ENCODE measurements at places on chromosomes 11 and 22. TPM values are rescaled to one million over a fixed set of nuclear protein-coding genes. Genes with fewer than 3 reads are reported as not detected.

DNA sequence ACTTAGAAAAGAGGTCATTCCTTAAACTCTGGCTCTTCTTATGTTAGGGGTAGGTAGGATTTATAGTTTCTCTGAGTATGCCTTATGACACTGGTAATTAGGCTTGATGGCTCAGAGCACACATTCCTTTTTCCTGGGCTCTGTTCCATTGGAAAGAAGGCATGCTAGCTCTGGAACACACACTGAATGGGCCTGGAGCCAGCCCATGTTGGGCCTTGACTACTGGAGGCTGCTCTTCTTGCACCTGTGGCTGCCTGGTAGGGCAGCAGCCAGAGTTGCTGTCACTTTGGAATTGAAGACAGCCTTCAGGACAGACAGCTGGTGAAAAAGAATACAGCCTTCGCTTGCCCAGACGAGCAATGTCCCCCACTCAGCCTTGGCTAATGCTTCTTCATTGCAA lies 18.2 kb downstream of the MCAM start:
- no peak for DNase-seq

DNA sequence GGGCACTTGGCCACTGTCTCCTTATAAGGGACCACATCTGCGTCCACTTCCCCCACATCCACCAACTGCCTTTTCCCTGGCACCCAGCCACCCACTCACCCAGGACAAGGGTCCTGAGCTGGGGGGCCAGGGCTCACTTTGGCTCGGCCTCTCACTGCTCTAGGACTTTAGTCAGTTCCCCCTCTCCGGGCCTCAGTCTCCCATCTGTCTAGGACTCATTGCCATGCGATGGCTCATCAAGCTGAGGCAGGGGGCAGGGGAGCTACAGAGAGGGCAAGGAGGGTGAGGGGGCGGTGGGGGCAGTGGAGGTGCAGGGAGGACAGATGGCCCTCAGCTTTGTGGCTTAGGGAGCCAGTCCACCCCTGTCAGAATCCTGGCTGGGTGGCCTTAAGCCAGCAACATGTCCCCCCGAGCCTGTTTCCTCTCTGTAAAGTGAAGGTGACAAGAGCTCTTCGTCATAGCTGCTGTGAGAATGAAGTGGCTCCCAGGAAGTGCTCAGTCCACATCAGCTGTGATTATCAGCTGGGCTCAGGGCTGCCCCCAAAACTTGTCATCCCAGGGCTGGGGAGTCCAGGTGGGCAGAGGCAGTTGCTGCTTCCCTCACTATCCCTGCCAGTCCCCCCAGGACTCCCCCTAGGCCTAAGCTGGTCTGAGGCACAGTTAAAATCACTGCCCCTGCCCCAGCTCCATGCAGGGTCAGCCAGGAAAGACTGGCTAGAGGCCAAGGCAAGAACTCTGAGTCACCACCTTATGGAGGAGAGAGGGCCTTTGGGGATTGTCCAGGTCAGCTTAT lies 14.9 kb downstream of the RAC2 start:
- peak; percentile 96 for DNase-seq

- DNase-seq: no peak
These were observed 5.2 kb downstream of the SLC15A3 start for GRCh38 chr11:60946601-60947264.

DNA sequence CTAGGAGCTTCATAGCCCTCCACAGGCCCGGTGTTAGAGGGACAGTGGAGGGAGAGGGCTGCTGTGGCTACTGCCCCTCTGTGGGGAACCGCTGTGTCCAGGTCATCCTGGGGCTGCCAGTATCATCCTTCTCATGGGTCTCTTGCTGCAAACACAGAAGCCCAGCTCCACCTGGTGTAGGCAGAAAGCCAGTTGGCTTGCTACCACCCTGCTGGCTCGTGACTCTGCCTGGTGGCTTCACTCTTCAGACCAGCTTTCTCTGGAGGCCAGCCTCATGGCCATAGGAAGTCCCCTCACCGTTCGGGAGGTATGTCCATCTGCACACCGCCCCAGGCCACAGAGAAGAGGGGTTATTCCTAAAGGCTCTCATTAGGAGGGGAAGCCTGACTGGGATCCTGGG lies 19.4 kb upstream of the SUSD2 start:
- DNase-seq: no peak

- no peak for DNase-seq
These were observed 26.1 kb upstream of the CLMP start for GRCh38 chr11:123221096-123221561.

DNA sequence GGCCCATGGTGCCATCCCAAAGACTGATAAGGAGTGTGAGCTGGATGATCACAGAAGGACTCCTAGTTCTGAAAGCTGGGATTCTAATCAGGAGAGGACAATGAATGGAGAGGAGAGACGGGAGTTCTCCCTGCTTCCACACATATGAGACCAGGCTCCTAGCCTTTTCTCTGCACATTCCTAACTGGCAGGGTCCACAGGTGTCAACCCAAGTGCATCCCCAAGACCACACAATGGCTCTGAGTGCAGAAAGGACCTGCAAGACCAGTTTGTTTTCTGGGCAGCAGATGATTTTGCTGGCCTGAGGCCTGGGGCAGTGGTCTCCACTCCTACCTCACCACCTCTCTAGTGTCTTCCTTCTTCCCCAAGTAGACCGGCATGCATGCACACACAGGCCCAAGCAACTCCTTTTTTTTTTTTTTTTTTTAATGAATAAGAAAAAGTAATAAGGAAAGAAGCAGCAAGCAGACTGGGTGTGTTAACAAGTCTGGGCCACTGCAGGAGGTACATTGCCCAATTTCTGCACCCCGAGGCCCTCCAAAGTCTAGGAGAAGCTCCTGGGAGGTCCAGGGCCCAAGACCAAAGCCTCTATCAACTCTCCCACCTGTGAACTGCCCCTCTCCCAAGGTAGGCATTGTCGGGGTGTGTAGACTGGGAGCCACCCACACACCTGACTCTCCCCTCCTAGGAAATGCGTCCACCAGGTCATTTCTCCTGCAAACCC lies 1.2 kb upstream of the TSKU start:
- DNase-seq: peak; percentile 71

GRCh38 chr11:14075118-14076078 lies 112.9 kb downstream of the SPON1 start:
- DNase-seq: no peak

- no peak for DNase-seq
These were observed 102.1 kb downstream of the FBXO7 start for GRCh38 chr22:32576553-32577253.

DNA sequence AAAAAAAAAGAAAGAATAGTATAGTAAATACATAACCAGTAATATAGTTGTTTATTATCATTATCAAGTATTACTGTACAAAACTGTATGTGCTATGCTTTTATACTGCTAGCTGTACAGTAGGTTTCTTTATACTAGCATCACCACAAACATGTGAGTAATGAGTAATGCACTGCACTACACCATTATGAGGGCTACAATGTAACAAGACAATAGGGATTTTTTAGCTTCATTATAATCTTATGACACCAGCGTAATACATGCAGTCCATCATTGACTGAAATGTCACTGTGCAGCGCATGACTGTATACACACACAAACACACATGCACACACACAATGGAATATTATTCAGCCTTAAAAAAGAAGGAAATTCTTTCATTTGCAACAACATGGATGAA lies 111.5 kb upstream of the ZBED5 start:
- DNase-seq: no peak

GRCh38 chr22:40585310-40585751 lies 51.2 kb downstream of the MRTFA start:
- DNase-seq: no peak

- no peak for DNase-seq
These were observed 68.2 kb downstream of the MSANTD4 start for GRCh38 chr11:105953886-105954285.

- peak; percentile 34 for DNase-seq
These were observed 56.4 kb downstream of the ANO1 start for GRCh38 chr11:70134490-70134889.

DNA sequence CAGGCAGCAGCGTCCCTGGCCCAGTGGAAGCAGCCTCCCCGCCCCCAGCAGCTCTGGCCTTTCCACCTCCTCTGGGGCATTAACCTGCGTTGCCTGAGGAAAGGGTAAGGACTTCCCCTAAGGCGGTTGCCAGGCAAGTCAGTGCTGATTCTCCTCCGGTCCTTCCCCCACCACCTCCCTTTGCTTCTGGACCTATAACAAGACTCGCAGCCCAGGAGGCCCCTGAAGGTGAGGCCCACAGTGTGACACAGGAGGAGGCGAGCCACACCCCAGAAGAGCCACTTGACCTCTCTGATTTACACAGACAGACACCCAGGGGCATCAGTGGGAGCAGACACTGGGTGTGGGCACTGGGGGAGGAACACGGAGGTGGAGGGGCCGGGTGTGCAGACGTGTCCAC lies 35.4 kb downstream of the ASCL2 start:
- no peak for DNase-seq

DNA sequence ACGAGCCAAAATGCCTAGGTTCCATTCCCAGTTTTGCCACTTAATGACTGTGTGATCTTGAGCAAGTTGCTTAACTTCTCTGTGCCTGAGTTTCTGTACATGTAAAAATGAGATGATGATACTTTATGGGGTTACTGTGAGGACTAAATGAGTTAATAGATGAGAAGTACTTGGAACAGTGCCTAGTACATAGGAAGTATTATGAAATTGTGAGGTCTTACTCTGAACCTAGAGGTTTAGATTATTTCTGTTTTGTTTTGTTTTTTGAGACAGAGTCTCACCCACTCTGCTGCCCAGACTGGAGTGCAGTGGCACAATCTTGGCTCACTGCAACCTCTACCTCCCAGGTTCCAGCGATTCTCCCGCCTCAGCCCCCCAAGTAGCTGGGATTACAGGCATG lies 227.0 kb upstream of the POU2AF2 start:
- no peak for DNase-seq

DNA sequence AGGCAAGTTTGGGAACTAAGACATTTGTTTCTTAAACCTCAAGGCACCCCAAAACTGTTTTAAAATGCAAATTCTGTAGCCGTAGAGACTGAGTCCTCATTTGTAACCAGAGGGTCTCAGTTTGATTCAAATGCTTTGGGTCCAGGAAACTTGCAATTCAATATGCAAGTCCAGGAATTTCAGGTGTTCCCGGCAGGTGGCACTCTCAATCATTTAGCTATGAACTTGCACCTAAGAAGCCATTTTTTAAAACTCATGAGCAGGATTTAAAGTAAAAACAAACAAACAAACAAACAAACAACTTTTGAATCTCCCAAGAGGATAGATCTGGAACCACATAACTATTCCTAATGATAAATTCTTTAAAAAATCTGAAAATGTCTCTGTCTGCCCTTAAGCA lies 8.7 kb upstream of the ABTB2 start:
- DNase-seq: no peak

DNA sequence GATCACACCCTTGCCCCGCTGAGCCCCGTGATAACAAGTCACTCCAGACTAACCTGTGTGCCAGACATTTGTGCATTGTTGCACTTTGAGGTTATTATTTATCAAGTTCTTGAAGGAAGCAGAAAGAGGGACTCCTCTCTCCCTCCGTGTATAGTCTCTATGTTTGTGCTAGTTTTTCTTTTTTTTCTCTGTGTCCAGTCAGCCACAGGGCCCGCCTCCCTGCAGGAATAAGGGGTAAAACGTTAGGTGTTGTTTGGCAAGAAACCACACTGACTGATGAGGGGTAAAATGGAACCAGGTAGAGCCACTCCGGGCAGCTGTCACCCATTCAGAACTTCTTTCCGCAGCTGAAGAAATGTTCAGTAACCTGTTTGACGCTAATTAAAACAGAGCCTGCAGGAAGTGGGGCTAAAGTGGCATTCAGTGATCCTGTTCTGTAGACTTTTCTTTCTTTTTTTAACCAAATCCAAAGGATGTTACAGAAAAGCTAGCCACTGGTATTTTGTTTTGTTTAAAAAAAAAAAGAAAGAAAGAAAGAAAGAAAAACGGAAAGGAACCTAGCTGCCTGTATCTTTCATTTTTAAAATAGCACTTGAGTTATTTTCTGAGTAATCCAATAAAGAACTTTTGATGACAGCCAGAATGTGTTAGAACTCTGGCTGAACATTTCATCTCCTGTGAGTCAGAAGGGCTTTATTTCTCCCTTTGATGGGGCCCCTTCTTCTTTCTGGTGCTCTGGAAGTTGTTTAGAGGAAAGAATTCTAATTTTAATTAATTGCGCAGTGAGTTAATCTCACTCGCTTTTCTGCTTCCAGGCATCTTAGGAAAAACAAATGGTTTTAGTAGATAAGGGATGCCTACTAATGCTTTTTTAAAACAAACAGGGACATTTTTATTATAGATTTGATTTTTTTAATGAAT lies 58.2 kb downstream of the COMMD9 start:
- peak; percentile 90 for DNase-seq

- no peak for DNase-seq
These were observed 369.1 kb downstream of the JRKL start for GRCh38 chr11:96758957-96759356.

GRCh38 chr11:78291503-78292108 lies 102.9 kb downstream of the USP35 start:
- no peak for DNase-seq

DNA sequence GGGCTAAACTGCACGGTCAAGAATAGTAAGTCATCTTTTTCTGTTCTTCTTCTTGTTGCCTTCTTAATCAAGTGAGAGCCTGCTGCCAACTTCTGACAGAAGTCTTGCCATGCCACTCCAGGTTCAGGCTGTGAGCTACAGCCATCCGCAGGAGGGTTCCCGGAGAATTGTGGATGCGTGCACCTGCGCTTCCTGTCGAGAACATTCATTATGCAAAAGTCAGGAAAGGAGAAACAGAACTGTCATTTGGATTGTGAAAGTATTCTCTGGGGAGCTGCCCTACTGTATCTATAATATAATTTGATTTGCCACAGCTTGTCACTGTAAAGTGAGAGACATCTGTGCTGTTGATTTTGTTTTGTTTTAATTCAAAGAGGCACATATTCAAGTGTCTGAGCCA lies 12.3 kb downstream of the IL17RA start:
- no peak for DNase-seq

GRCh38 chr11:8071616-8072581 lies 9.1 kb upstream of the TUB start:
- peak; percentile 39 for DNase-seq

DNA sequence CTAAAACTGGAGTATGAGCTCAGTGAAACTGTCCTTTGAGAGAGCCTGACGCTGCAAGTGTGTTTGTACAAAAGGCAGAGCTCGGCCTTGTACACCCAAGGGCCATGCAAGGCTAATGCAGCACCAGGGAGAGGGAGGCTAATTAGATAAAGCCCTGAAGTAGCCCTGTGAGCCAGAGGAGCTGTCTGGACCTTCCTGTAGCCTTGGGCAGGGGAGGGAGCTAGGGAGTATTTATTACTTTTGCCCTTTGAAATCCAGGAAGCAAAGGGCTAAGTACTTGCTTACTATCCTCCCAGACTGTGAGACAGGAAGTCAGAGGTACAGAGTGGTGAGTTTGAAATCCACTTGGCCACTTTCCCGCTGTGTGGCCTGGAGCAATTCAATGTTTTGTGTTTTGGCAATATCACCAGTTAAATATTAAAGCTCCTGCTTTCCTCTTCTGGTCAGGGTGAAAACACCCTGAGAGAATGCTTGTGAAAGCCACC lies 10.2 kb upstream of the LDHA start:
- DNase-seq: peak; percentile 93

GRCh38 chr11:68503792-68504191 lies 43.2 kb downstream of the PPP6R3 start:
- no peak for DNase-seq

- DNase-seq: no peak
These were observed 54.2 kb downstream of the DENND5A start for GRCh38 chr11:9210922-9211320.

KDM4E gene
- not detected for total RNA-seq

GLB1L2 gene
- 0.29 TPM for total RNA-seq

PDGFB gene
- not detected for total RNA-seq

PMM1 gene
- total RNA-seq: 15.6 TPM

MAPK12 gene
- 24.8 TPM for total RNA-seq

MPPED2 gene
- total RNA-seq: 1.2 TPM

KRTAP5-7 gene
- 0.59 TPM for total RNA-seq

CD3G gene
- not detected for total RNA-seq

DDTL gene
- total RNA-seq: 1.8 TPM

DERL3 gene
- 0.36 TPM for total RNA-seq

SULT4A1 gene
- total RNA-seq: under 0.01 TPM
